Activated T-cell treated with anti-CD3 and anti-CD28 coated beads for 24 hours (primary cell): ENCODE measurements at places on chromosomes 5 and 9.

GRCh38 chr5:84715091-84715490 is 330.4 kb upstream of the EDIL3 start:
- no peak for DNase-seq

DNA sequence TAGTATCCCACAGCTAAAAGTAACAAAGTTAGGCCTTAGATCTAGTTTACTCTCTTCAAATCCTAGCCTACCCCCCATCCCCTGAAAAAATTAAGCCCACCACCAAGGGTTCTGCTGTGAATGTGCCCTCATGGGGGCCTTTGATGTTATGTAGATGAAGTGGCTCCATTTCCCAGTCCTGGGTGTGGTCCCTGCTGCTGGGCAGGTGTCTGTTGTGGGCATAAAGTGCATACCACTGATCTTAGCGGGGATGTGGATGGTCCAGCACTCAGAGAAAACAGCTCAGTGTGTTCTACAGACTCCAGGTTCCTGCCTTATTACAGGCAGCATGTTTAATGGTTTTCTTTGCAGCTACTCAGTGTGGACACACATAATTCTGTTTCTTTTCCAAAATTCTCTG is 1.9 kb downstream of the PCBD2 start:
- DNase-seq, result no peak

GRCh38 chr5:124748687-124749594 is 2.5 kb upstream of the ZNF608 start:
- no peak for DNase-seq

DNA sequence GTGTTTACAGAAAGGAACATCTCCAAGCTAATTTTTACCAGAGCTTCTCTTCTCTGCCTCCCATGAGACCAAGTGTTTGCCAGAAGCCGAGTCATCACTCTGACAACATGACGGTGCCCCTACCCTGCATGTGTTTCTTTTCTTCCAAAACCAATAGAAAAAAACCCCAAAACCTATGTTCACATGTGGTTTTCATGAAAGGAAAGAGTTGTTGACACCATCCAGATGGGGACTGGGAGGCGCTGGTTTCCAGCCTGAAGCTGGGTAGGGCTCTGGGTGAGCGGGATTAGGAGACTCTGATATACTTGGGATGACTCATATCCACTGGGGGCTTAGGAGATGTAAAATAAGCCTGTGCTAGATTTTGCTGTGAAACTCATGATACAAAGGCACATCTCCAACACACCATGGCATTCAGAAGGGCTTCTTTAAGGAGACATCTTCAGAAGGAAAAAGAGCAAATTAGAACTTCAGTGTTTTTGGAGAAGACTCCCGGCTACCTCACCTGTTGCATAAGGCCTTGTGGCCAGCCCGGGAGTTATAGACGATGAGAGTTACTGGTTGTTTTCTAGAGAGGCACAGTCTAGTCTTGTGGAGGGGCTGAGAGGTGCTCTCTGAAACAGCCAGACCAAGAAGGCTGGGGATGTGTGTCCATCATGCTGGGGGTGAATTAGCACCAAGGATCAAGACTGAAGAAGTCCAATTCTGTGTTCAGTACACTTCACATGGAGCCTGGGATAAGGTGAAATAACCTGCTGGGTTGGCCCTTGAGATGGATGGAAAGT is 108.9 kb upstream of the LHFPL2 start:
- no peak for DNase-seq

- no peak for DNase-seq
These were observed 16.0 kb downstream of the ATP10B start for GRCh38 chr5:160835818-160836528.

- no peak for DNase-seq
These were observed 16.7 kb upstream of the SLC25A51 start for GRCh38 chr9:37920471-37921167.

DNA sequence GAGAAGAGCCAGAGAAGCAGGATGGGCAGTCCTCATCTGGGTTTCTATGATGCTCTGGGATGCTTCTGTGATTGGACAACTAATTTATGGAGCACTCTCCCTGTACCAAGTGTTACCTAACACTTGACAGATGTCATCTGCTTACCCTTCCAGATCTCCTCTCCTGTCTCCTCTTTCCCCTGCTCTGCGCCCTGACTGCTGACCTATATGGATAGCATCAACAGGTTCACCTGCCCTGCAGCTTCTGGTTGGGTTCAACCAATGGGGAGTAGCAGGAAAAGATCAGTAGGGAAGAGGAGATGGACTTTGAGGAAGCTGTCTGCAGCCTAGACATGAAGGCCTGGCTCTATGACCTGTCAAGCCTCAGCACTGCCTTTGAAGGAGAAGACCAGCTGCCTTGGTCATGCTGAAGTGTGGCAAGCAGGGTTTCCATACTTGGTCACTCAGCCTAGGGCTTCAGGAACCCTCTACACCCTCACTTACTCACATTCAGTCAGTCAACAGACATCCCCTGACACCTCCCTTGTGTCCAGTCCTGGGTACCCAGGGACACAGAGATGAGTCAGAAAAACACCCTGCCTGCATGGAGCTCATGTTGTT is 11.3 kb upstream of the P4HA2 start:
- no peak for DNase-seq

GRCh38 chr5:124995421-124995820 is 249.0 kb upstream of the ZNF608 start:
- no peak for DNase-seq

GRCh38 chr9:112119225-112120029 is 55.7 kb downstream of the SUSD1 start:
- DNase-seq, result no peak

- no peak for DNase-seq
These were observed 56.3 kb downstream of the CETN3 start for GRCh38 chr5:90353254-90353653.

- no peak for DNase-seq
These were observed 123.7 kb downstream of the WNK2 start for GRCh38 chr9:93307468-93308157.

GRCh38 chr9:136011376-136011702 is 50.2 kb upstream of the UBAC1 start:
- no peak for DNase-seq

- DNase-seq, result no peak
These were observed 30.6 kb upstream of the SEMA4D start for GRCh38 chr9:89528540-89528939.

GRCh38 chr5:14864181-14864812 is 7.3 kb downstream of the ANKH start:
- no peak for DNase-seq

GRCh38 chr5:158419186-158419585 is 560.2 kb upstream of the CLINT1 start:
- no peak for DNase-seq

GRCh38 chr9:137299203-137299565 is 2.9 kb downstream of the NRARP start:
- no peak for DNase-seq

DNA sequence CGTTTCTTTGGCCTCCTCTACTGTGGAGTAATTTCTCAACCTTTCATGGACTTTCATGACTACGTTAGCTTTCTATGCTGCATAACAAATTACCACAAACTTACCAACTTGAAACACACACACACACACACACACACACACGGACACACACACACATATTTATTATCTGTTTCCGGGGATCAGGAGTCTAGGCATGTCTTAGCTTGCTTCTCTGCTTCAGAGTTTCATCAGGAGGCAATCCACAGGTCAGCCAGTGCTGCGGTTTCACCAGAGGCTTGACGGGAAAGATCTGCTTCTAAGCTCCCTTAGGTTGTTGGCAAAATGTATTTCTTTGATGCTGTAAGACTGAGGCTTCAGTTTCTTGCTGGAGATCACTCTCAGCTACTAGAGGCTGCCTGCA is 59.0 kb upstream of the C9orf72 start:
- no peak for DNase-seq

DNA sequence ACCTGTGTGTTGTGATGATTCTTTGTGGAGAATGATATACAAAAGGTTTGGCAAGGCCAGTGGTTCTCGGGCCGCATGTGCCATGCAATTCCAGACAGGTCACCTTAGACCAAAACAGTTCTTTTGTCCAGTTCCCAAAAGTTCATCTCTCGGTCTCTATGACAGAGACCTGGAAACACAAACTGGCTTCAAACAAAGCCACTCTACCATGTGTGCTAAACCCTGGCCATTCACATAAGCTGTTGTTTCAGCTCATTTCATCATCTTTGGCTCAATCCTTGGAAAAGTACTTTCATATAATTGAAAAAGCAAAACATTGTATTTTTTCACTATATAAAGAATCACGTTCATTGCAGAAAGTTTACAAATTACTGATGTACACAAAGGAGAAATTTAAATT is 210.5 kb upstream of the SEMA6A start:
- no peak for DNase-seq

- no peak for DNase-seq
These were observed 40.1 kb downstream of the PRRT1B start for GRCh38 chr9:131585375-131585774.

- no peak for DNase-seq
These were observed 228.7 kb upstream of the DAP start for GRCh38 chr5:10989577-10990263.

DNA sequence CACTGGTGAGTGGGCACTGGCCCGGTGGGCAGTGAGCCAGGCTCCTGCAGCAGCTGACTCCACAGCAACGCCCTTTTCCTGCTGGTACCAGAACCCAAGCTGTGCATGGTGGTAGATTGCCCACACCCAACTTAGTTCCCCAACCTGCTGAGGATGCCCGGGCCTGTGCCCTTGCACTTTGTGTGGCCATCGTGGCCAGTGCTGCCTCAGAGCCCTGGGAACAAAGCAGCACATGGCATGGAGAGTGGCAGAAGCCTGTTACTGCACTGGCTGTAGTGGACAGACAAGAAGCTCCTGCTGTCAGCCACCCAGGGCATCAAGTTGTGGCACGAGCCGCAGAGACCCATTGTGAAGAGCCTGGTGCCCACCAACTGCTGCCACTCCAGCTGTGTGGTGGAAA is 612.9 kb downstream of the DNAH5 start:
- no peak for DNase-seq

- DNase-seq, result no peak
These were observed 334.7 kb downstream of the NR2F1-AS1 start for GRCh38 chr5:93246090-93246855.

DNA sequence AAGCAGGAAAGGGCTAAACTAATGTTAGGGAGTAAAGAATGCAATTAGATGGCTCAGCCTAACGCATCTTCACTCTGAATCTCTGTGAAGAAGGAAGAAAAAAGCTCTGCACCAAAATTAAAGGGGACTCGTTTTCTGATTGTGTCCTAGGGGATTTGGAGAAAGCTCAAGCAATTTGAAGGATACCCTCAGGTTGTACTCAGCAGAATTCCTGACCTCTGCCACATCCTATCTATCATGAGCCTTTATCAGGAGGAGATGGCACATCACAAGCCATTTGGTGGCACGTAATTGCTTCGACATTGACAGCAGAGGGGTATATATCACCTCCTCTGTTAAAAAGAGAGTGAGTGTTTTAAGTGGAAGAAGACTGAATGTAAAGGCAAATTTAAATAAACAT is 32.2 kb upstream of the EBF1 start:
- no peak for DNase-seq

GRCh38 chr5:151156507-151157420 is 815 bp downstream of the ANXA6 start:
- no peak for DNase-seq

DNA sequence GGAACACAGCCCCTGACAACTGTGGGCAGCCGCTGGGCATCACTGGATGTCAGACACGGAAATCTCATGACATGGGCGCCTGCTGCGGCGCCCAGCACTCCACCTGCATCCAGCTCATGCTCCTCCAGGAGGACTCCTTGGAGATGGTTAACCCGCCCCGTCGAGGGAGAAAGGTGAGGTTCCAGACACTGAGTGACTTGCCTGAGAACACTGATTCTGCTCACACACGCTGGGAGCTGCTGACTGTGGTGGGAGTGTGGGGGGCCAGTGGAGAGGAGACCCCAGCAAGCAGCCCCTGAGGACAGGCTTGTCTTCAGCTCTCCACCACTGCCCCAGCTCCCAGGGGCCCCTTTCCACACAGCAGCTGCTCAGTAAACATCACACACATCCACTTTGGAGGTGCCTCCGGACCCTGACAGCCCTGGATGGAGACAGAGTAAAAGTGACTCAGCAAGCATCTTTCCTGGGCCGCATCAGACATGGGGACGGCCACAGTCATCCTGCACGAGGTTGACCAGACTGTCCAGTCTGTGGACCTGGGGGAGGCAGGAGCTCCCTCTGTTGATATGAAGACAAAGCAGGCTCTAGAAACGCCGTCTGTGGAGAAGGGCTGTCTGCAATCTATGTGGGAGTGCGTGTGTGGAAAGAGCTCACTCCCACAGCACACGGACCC is 283.7 kb upstream of the IRX4 start:
- no peak for DNase-seq

DNA sequence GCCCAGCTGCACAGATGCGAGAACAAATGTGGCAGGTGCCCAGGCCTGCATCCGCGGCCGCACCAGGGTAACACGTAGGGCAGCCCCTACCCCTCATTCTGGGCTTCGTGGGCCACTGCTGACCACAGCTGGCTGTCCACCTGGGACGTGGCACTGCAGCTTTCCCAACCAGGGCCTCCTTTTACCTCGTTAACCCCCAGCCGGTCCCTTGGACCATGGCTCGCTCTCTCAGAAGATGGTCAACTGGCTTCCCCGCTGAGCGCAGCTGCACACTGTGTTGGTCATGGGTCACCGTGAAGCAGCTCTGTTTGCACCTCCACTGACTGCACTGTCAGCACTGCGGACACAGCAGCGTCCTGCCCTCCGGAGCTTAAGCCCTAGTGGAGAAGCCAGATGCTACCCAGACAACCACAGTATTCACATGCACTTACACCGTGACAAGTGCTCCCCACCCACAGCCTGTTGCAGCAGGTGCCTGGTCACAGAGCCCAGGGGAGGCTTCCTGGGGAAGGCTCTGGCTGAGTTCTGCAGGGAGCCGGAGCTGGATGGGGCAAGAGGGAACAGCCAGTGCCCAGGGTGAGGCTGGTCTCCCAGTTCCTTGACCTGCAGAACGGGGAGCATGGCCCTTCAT is 10.5 kb upstream of the PLEKHG4B start:
- DNase-seq, result no peak

GRCh38 chr5:155459889-155460500 is 446.4 kb downstream of the KIF4B start:
- no peak for DNase-seq

DNA sequence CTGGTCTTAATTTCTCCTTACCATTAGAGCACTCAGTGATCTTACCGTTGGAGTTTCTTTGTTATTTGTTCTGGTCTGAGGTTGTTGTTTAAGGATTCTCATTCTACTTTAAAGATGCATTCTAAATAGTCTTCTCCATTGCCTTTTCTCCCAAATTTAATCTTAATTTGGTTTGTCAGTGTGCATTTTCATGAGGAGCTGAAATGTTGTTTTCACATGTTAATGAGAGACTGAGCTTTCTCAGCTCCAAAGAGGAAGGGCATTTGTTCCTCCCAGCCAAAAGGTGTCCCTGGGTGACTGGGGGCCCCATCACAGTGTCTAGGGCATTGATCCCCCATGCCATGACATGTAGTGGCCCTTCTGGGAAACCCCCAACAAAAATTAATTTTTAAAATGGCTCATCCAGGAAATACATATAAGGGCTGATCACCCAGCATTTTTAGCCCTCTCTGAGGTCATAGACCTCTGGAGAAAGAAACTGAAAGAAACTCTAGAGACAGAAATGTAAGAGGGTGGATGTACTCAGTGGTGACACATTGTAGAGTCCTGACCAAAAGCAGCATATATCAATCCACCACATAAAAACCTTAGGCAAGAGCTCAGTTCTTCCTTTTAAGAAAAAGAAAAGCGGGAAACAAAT is 240.4 kb upstream of the RAI14 start:
- DNase-seq, result no peak

GRCh38 chr5:160434022-160434531 is 12.4 kb downstream of the PTTG1 start:
- no peak for DNase-seq

- no peak for DNase-seq
These were observed 131.4 kb upstream of the LHFPL2 start for GRCh38 chr5:78779771-78780616.
